ENCODE measurements at places on chromosomes 2 and 18.

DNA sequence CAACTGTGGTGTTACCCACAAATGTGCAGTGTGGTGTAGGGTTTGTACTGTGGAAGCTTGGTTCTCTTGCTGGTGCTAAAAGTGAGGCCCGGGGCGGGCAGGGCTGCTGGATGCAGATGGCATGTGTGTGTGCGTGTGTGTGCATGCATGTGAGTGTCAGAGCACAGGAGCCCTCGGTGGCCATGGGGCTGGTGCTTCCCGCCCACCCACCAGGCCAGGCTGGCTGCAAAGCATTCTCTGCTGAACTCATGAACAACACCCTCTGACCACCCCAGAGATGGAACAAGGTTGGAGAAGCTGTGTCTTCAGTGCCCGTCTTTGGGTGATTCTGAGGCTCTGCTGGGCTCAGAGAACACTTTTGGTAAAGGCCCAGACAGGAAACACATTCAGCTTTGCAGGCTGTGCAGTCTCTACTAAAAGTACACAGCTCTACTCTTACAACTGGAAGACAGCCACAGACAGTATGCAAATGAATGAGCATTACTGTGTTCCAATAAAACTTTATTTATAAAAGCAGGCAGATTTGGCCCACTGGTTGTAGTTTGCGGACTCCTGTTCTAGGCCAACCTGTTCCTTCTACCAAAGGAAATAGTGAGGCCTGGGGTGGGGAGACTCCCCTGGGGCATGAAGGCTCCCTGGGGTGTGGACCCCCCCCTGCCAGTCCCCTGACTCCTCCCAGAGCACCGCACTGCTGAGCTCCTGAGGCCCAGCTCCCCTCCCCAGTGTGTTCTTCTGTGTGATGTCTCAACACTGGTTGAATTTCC is 225.3 kb upstream of the HDAC4 start:
- no peak for DNase-seq

GRCh38 chr2:211259831-211260476 is 703.6 kb downstream of the CPS1 start:
- no peak for DNase-seq

DNA sequence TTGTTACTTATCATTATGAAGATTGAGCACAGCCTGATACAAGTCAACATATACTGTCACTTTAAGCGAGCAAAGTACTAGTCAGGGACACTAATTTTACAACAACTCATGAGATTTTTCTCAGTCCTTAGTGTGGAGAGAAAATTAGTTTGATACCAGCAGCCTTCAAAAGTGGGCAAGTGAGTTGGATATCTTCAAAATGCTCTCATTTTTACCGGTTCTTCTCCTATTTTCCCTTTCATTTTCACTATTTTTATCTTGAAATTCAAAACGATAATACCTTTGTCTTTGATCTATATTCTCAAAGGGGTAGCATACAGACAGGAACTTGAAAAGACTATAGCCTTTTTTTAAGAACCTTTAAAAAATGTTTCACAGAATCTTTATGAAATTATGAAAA is 52.0 kb upstream of the UBXN4 start:
- no peak for DNase-seq

GRCh38 chr2:43605851-43606250 is 10.0 kb upstream of the THADA start:
- no peak for DNase-seq

- peak; percentile 70 for DNase-seq
Measured at GRCh38 chr2:189142893-189143759, 36.4 kb downstream of the COL5A2 start.

- DNase-seq = no peak
Measured at GRCh38 chr2:42249284-42249683, 80.1 kb downstream of the EML4 start.

GRCh38 chr2:123916531-123916930 is 108.6 kb upstream of the CNTNAP5 start:
- DNase-seq = no peak

- no peak for DNase-seq
Measured at GRCh38 chr2:236558993-236559978, 10.3 kb upstream of the ACKR3 start.

GRCh38 chr2:47299555-47299954 is 103.4 kb upstream of the MSH2 start:
- no peak for DNase-seq

DNA sequence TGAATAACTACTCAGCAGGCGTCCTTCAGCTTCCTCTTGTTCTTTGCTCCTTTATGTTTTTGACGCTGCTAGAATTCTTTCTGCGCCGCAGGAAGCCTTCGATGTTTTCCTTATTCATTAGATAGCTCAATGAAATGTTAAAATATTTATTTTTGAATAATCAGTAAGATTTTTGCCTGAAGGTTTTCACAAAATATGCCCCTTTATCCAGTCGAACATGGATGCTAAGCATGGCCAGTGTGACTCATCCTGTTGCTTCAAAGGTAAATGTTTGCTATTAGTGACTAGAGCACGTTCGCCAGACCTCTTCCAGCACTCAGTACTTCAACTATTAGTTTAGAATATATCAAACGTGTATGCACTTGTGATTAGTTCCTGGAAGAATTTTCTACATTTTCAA is 7.6 kb upstream of the MEIS1 start:
- DNase-seq = no peak

DNA sequence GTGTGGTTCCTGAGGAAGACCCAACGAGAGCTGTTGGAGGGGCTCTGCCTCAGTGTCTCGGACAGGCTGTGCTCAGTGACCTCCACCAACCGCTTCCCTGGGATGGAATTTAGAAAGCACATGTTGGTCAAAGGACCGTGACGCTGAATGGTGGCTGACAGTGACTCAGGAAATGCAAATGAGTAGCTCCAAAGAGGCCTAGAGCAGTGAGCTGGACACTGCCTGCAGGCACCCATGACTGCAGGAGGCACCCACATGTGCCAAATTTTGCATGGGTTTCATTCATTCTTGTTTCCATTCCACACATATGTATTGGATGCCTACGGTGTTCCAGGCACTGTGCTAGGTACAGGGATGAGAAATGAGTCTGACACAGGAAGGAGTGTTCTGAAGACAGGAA is 46.4 kb downstream of the ACKR3 start:
- DNase-seq = no peak

DNA sequence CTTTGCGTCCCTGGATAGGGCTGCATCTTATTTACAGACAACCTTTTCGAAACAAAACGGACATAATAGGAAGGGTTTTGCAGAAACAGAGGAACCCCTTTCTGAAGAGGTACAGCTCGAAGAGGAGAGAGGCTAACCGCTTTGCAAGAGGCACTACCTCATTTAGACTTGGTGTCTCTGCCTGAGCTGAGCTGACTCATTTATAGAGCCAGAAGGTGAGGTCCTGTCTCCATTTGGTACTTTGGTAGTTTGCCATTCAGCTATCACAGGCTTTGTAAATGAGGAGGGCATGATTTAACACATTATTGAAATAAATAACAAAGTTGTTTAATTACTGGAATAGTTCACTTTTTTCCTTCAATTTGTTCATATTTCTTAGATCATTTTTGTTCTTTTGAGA is 2.2 kb upstream of the NXPH2 start:
- DNase-seq = no peak

DNA sequence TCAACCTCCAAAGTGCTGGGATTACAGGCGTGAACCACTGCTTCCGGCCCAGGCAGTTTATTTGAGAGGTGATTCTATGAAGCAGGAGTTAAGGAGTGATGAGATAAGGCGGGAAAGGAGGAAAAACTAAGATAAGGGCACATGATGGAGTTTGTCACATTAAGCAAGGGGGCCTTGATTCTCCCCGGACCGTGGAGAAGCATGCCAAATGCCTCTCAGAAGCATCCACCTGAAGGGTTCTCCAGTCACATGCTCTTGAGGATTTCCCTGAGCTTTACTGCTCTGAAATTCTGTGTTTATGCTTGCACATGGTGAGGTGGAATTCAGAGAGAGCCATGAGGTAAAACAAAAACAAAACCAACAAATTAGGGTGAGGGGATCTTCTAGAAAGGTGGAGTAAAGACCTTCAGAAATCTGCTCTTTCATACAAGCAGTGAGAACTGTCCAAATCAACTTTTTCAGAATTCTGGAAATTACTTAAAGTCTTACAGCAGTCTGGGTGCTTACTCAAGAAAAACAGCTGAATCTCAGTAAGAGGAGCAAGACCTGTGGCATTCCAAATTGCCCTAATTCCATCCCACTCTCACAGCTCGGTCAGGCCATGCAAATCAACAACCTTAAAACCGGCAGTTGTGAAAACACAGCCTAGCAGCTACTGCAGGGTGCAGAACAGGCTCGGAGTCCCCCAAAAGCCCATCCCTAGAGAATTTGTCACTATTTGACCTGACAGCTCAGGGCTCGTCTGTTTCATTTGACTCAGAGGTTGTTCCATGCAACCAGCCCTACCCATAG is 69.1 kb upstream of the CTLA4 start:
- no peak for DNase-seq
